Right lobe of liver (tissue), 6 donors: ENCODE measurements at places on chromosomes 4 and X. TPM values are rescaled to one million over a fixed set of nuclear protein-coding genes. Genes with fewer than 3 reads are reported as not detected.
A peak's percentile ranks its signal among the peaks of the same experiment; 100 is the strongest.

The TBC1D9 gene
- 12.2 TPM for total RNA-seq

DNA sequence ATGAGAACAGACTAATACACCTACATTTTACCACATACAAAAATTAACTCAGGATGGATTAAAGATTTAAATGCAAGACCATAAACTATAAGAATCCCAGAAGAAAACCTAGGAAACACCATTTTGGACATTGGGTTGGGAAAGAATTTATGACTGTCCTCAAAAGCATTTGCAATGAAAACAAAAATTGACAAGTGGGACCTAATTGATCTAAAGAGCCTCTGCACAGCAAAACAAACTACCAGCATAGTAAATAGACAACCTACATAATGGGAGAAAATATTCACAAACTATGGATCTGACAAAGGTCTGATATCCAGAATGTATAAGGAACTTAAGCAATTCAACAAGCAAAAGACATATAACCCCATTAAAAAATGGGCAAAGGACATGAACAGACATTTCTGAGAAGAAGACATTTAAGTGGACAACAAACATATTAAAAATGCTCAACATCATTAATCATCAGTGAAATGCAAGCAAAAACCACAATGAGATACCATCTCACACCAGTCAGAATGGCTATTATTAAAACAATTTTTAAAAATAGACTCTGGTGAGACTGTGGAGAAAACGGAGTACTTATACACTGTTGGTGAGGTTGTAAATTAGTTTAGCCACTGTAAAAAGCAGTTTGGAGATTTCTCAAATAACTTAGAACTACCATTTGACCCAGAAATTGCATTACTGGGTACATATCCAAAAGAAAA, 221.7 kb upstream of the DIPK2B start:
- no peaks in the 10 kb centered on the region for H3K27me3 ChIP-seq
- no peak overlapping the region for H3K4me3 ChIP-seq
- no peaks in the 10 kb centered on the region for H3K36me3 ChIP-seq
- DNase-seq = no peak
- H3K4me1 ChIP-seq = no peaks in the 10 kb centered on the region
- H3K27ac ChIP-seq = no peak overlapping the region

- H3K4me3 ChIP-seq = no peak overlapping the region
- H3K27ac ChIP-seq = no peak overlapping the region
- peaks cover 20% of the 10 kb centered on the region for H3K4me1 ChIP-seq
- H3K36me3 ChIP-seq = no peaks in the 10 kb centered on the region
- H3K27me3 ChIP-seq = no peaks in the 10 kb centered on the region
These were observed 361.1 kb upstream of the BOD1L1 start for GRCh38 chr4:13988353-13989305.

DNA sequence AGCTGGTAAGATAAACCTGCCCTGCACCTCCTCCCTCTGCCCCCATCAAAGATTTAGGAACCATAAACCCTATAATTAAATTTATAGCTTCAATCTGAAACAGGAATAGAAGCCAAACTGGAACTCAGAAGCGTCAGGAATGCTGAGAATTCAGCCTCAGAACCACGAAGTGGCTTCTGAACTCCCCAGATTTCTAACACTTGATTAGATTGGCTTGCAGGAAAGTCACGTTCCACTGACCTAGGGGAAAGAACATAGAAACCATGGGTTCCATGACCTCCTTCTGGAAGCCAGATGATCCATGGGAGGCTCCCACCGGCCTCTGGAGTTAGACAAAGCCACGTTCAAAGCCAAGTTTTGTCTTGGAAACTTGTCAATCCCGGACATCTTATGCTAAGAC, 356.5 kb downstream of the MID1IP1 start:
- no peaks in the 10 kb centered on the region for H3K27me3 ChIP-seq
- H3K27ac ChIP-seq = no peak overlapping the region
- no peak for DNase-seq
- no peak overlapping the region for H3K4me3 ChIP-seq

DNA sequence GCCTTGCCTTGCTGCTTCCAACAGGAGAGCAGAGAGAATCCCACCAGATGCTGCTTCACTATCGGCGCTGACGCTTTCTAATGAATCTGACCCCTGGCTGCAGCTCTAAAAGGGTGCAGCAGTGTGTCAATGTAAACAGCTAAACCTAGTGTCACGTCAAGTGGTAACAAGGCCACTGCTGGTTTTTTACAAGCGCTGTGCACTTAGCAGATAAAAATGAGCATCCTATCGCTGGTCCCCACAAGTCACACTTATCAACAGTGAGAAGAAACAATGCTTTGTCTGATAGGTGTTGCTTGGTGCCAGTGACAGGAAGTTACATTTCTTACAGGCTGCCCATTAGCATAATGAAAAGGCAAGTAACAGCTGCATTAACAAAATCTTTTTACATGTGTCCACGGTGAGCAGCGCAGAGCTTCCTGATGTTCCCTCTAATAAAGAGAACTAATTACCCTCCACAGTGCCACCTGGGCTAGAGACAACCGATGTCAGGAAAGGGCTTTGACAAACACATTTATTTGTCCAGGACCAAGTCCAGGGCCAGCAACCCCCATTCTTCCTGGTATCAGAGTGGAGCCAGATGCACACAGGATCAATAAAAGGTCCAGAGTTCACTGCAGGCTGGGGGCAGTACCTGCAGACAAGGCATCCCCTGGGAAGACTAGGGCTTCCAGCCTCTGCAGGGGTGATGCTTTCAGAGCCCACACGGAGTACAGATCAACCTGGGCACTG, 176.0 kb downstream of the MGST2 start:
- peaks cover 43% of the 10 kb centered on the region for H3K4me1 ChIP-seq
- no peak overlapping the region for H3K4me3 ChIP-seq
- DNase-seq = peak; percentile 87

GRCh38 chrX:53093177-53093655, 726 bp upstream of the KANTR start:
- peak overlapping the region; percentile 49 for H3K4me3 ChIP-seq
- H3K27ac ChIP-seq = peak overlapping the region; percentile 39
- H3K27me3 ChIP-seq = no peaks in the 10 kb centered on the region
